ENCODE measurements at places on chromosomes 12 and 14.

GRCh38 chr14:60989599-60989998 lies 8.6 kb downstream of the SLC38A6 start:
- H3K4me3 ChIP-seq = no peak overlapping the region
- H3K27ac ChIP-seq = no peak overlapping the region
- H3K36me3 ChIP-seq = peaks cover 94% of the 10 kb centered on the region
- DNase-seq = no peak
- H3K27me3 ChIP-seq = no peaks in the 10 kb centered on the region
- H3K4me1 ChIP-seq = no peaks in the 10 kb centered on the region

DNA sequence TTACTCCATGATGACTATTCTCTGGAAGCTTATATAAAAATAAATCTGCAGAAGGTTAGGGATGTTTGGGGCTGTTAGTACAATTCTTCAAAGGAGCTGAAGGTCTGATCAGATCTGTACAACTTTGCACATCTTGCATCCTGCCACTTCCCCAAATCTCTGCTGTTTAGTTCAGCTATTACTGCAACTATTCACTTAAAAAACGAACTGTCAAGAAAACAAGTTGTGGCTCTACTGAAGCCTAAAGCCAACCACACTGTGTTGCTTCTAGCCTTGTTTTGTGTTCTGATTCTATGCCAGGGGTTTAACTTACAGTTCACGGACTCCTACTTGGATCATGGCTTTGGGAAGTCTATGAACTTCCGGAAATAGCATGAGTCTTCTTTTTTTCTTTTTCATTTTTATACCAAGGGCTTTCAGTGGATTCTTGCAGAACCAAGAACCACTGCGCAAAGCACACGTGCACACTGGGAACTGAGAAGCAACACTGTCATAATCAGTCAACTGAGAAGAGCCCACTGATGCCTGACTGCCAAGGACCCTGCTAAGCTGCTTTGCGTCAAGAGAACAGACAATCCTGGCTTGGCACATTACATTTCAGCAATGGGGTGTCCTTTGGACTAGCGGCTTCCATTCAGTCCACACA lies 66.3 kb upstream of the EEA1 start:
- DNase-seq = no peak
- H3K27me3 ChIP-seq = no peaks in the 10 kb centered on the region
- no peak overlapping the region for H3K4me3 ChIP-seq
- no peaks in the 10 kb centered on the region for H3K4me1 ChIP-seq
- no peak overlapping the region for H3K27ac ChIP-seq
- H3K36me3 ChIP-seq = no peaks in the 10 kb centered on the region

- no peaks in the 10 kb centered on the region for H3K36me3 ChIP-seq
- no peak overlapping the region for H3K27ac ChIP-seq
- H3K27me3 ChIP-seq = no peaks in the 10 kb centered on the region
- peaks cover 12% of the 10 kb centered on the region for H3K4me1 ChIP-seq
- H3K4me3 ChIP-seq = no peak overlapping the region
- DNase-seq = no peak
Observed at GRCh38 chr12:67710582-67710981, 62.0 kb downstream of the DYRK2 start.

DNA sequence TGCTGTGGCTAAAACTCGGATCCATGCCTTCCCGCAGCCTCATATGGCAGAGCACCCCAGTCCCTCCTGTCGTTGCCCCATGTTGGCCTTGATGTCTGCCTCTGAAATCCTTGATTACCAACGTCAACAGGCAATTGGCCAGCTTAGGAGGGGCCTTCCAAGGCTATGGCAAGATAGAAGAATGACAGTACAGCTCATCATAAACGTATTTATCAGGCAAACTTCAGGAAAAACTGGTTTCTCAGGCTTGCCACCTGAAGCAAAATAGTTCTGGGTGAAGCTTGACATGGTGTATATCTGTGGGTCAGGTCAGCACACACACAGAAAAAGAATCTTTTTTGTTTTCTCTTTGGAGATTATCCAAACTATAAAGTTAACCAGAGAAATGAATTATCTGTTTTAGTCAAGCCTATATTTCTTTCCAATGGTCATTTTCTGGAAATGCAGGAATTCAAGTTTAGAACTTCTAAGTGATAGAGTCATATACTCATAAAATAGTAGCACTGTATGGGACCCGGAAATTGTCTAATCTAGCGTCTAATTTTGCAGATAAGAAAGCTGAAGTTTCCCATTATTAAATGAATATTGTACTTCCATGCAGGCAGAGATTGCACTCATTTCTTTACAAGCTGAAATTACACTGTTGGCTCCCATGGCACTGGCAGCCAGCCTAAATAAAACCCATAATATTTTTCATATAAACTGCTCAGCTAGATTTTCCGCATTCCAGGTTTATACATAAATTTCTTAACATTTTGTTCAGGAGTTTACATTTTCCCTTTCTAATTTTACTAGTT lies 24.4 kb upstream of the DUSP16 start:
- H3K36me3 ChIP-seq = no peaks in the 10 kb centered on the region
- no peaks in the 10 kb centered on the region for H3K4me1 ChIP-seq
- H3K27me3 ChIP-seq = no peaks in the 10 kb centered on the region
- no peak overlapping the region for H3K27ac ChIP-seq

DNA sequence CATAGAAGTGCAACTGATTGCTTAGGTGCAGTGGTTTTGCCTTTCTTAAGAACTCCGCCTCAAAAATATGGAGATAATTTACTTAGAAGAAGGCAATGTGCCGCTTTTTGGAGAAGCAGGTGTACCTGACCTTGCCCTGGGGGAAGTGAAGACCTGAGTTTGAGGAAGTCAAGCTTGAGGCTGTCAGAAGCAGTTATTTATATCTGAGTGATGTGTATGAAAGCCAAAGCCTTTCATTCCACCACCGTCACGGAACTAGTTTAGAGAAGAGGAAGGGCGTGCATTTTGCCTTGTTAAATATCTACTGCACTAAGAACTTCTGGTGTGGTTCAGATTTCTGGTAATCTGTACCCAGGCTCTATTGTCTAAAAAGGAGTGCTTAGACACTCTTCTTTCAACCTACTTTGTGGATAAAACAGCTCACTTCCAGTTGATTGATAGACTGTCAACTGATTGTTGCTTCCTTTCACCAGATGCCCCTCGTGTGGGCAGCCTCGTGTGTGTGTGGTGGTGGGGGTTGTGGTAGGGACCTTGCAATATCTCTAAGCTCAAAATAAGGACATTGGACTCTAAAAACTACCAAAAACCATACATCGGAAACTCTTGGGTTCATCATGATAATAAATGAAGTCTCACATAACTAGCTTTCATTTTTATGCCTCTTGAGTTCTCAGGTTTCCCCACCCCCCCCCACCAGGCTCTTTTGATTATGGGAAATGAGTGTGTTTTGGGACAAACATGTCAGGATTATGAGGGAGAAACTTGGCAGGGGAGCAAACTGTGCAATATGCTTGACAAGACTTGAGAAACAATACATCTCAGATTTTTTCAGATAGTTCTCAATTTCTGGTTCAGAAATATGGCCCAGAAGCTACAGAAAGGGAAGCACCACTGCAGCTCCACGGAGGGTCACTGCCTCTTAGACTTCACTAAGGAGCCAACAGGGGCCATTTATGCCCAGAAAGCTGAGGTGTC lies 78.6 kb downstream of the ARF6 start:
- no peak overlapping the region for H3K4me3 ChIP-seq
- H3K36me3 ChIP-seq = no peaks in the 10 kb centered on the region
- H3K27ac ChIP-seq = no peak overlapping the region
- DNase-seq = no peak

DNA sequence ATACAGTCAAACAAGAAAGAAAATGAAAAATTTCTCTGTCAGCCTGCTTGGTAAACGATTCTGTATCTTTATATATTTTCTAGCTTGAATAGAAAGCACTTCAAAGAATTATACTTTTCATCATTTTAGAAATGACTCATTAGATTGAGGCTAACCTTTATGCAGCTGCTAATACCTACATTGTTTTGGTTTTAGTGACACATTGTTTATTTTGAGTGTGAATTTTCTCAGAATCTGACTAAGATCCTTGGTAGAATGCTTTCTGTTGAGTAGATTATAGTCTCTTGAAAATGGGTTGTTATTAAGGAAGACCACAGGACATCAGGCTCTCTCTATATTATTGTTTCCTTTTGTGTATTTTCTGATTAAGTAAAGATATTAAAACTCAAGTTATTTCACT lies at the start of gene PMCH:
PMCH (minus strand) TSS at position 45 of the 400 bp plus-strand sequence. CDS start 63 bp downstream, outside the sequence.
- no peak within 1 kb of the TSS for H3K27ac ChIP-seq
- no peak within 1 kb of the TSS for H3K4me3 ChIP-seq
- no peaks in the 10 kb centered on the region for H3K4me1 ChIP-seq
- peaks cover 12% of the 10 kb centered on the region for H3K36me3 ChIP-seq
- H3K27me3 ChIP-seq = no peaks in the 10 kb centered on the region

DNA sequence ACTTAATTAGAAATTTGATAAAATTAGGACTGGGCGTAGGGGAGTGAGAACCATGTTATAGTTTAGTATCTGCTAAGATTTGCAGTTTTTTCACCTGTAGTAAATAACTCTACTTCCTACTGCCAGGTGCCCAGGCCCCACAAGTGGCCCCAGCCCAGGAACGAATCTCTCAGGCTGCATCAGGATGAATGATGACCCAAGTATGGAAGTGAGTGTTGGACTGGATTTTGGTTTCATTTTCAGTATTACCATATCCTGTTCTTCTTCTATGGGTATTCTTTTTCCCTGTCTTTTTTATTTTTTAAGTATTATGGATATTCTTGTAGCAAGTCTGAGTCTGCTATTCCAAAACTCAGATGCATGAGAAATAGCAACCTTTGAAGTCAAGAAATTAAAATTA lies 120.3 kb upstream of the BCAT1 start:
- H3K4me3 ChIP-seq = no peak overlapping the region
- DNase-seq = no peak
- no peaks in the 10 kb centered on the region for H3K36me3 ChIP-seq

DNA sequence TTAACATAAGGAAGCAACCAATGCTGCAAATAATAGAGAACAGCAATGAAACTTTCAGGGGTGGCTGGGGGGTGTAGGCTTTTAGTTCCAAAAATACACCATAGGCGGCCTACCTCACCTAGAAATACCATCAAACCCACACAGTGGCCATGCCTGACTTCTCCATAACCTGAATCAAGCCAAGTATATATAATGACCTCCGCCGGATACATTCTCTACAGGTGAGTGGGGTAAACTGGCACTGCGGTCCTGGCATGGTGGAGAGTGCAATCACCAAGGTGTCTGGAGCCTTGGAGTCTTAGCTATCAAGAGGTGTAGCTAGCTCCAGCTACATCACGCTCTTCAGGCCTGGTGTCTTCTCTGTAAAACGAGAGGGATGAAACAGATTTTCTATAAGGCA lies 1.2 kb downstream of the ZBTB25 start:
- H3K27ac ChIP-seq = peak overlapping the region; percentile 96
- no peaks in the 10 kb centered on the region for H3K27me3 ChIP-seq
- H3K4me3 ChIP-seq = peak overlapping the region; percentile 93
- DNase-seq = peak; percentile 11
- H3K36me3 ChIP-seq = 0 out of 2 replicates have a peak, but pooled peaks cover 2% of the 10 kb centered on the region
- peaks cover 16% of the 10 kb centered on the region for H3K4me1 ChIP-seq

Data from SJCRH30 (cell line).